ENCODE measurements at places on chromosomes 12 and 14.

GRCh38 chr12:84161296-84161695 lies 751.3 kb downstream of the SLC6A15 start:
- no peaks in the 10 kb centered on the region for H3K36me3 ChIP-seq
- H3K27me3 ChIP-seq: no peaks in the 10 kb centered on the region
- no peak for DNase-seq
- no peak overlapping the region for H3K27ac ChIP-seq
- H3K4me1 ChIP-seq: no peaks in the 10 kb centered on the region
- H3K4me3 ChIP-seq: no peak overlapping the region

DNA sequence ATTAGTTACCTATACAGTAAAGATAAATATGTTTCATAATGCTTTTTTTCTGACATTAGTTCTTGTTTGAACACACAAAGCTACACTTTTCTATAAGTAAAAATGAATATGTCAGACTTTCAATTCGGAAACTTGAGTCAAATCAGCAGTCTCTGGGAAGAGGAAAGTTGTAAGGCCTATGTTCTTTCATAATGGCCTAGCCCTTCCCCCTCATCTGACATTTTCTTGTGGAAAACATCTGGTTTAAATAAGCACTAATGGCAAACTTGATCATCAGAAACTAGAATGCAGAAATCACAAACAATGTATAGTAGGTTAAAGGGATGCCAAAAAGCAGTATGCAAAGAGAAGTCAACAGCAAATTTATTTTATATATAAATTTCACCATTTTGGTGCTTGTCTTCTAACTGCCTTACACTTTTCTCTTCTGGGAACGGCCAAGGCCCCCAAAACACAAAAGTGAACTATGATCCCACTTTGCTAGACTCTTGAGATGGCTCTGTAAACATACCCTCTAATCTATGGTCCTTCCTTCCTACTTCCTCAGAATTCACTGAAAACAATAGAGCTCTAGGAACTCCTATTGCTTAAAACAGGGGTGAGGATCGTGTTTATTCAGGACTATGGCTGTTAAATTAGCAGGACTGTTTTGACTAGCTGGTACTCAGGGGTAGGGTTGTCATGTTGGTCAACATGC lies 444.1 kb downstream of the RAD51B start:
- no peak overlapping the region for H3K27ac ChIP-seq
- DNase-seq: no peak
- H3K36me3 ChIP-seq: no peaks in the 10 kb centered on the region
- H3K4me1 ChIP-seq: peaks cover 64% of the 10 kb centered on the region

DNA sequence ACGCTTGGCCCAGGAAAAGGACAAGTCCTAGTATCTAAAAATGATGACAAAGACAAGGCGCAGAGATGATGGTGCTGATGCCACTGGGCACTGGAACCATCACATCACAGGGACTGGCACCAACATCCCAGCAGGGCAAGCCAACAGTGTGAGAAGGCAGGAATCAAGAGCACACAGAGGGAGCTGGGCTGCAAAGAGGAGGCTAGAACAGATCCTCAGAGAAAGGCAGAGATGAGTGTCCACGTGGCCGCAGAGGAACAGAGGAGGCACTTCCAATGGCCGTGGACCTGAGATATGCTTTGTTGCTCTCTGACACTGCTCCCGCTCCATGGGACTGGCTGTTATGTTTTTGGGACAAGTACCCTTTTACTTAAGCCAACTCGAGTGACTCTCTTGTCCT lies 17.9 kb downstream of the FOXN3 start:
- no peaks in the 10 kb centered on the region for H3K27me3 ChIP-seq
- H3K27ac ChIP-seq: no peak overlapping the region
- no peak overlapping the region for H3K4me3 ChIP-seq
- peaks cover 58% of the 10 kb centered on the region for H3K36me3 ChIP-seq

- H3K4me3 ChIP-seq: no peak overlapping the region
- peaks cover 29% of the 10 kb centered on the region for H3K4me1 ChIP-seq
- H3K27ac ChIP-seq: no peak overlapping the region
- no peak for DNase-seq
- peaks cover 98% of the 10 kb centered on the region for H3K36me3 ChIP-seq
These were observed 17.6 kb upstream of the CDH24 start for GRCh38 chr14:23074906-23075305.

GRCh38 chr12:120218680-120219606 lies 18.0 kb upstream of the RPLP0 start:
- no peaks in the 10 kb centered on the region for H3K27me3 ChIP-seq
- H3K27ac ChIP-seq: peak overlapping the region; percentile 52
- peaks cover 70% of the 10 kb centered on the region for H3K36me3 ChIP-seq
- H3K4me3 ChIP-seq: no peak overlapping the region

DNA sequence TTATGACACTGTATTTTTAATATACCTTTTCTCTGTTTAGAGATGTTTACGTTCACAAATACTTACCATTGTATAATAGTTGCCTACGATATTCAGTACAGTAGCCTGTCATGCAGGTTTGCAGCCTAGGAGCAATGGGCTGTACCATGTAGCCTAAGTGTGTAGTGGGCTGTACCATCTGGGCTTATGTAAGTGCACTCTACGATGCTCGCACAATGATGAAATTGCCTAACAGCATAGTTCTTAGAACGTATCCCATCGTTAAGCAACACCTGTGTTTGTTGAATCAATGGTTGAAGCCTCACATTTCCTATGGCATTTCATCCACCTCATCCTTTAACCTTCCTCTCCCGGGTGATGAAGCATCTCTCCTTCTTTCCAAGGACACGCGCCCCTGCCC lies 12.5 kb upstream of the EML1 start:
- H3K27ac ChIP-seq: no peak overlapping the region
- H3K4me1 ChIP-seq: no peaks in the 10 kb centered on the region
- no peaks in the 10 kb centered on the region for H3K36me3 ChIP-seq
- no peak overlapping the region for H3K4me3 ChIP-seq
- DNase-seq: no peak

GRCh38 chr12:26833743-26834490 lies 923 bp upstream of the ITPR2 start:
- peak; percentile 60 for DNase-seq
- H3K4me3 ChIP-seq: peak overlapping the region; percentile 85
- H3K4me1 ChIP-seq: peaks cover 34% of the 10 kb centered on the region
- peaks cover 13% of the 10 kb centered on the region for H3K36me3 ChIP-seq
- H3K27me3 ChIP-seq: no peaks in the 10 kb centered on the region
- peak overlapping the region; percentile 83 for H3K27ac ChIP-seq

GRCh38 chr12:53223389-53224060 lies 8.5 kb downstream of the RARG start:
- no peaks in the 10 kb centered on the region for H3K27me3 ChIP-seq
- peaks cover 73% of the 10 kb centered on the region for H3K4me1 ChIP-seq
- DNase-seq: peak; percentile 57
- peak overlapping the region; percentile 84 for H3K27ac ChIP-seq

DNA sequence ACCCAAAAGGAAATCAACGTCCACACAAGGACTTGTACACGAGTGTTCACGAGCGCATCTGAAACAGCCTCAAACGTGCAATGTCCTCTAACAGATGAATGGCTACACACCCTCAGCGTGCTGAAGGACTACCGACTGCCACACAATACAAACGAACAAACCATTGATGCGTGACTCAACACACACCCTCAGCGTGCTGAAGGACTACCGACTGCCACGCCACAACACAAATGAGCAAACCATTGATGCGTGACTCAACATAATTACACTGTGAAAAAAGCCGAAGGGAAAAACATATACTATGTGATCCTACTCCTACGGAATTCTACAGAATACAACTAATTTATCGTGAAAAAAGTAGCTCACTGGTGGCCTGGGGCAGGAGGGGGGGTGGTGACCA lies 25.1 kb upstream of the BTBD6 start:
- no peak overlapping the region for H3K4me3 ChIP-seq
- H3K36me3 ChIP-seq: peaks cover 83% of the 10 kb centered on the region
- H3K4me1 ChIP-seq: no peaks in the 10 kb centered on the region
- DNase-seq: no peak

DNA sequence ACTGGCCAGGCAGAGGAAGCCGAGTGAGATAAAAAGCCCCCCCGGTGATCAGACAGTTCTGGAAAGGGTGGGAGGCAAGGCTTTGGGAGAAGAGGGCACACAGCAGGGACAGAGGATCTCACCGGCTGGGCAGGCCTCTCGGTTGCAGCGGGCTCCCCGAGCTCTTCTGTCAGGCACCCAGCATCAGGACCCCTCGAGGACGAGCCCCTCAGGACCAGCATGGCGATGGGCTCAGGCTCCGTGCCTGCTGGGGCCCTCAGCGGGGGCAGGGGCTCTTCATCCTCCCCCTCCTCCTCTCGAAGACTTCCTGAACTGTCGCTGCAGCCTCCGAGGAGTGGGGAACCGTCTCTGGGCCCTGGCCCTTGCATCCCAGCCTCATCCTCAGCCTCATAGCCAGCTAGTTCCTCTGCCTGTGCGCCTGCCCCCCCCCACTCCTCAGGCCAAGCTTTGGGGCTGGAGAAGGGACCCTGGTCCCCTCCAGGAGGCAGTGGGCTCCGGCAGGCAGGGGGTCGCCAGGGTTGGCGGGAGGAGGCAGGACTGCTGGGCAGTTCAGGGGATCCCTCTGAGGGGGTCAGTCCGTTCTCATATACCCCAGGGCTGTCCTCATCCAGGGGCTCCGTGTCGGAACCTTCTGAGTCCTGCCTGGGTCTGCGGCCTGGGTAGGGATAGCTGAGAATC lies 3.4 kb upstream of the AP1G2 start:
- H3K4me1 ChIP-seq: peaks cover 24% of the 10 kb centered on the region
- no peak overlapping the region for H3K27ac ChIP-seq
- peaks cover 24% of the 10 kb centered on the region for H3K27me3 ChIP-seq
- peaks cover 17% of the 10 kb centered on the region for H3K36me3 ChIP-seq
- DNase-seq: peak; percentile 25

DNA sequence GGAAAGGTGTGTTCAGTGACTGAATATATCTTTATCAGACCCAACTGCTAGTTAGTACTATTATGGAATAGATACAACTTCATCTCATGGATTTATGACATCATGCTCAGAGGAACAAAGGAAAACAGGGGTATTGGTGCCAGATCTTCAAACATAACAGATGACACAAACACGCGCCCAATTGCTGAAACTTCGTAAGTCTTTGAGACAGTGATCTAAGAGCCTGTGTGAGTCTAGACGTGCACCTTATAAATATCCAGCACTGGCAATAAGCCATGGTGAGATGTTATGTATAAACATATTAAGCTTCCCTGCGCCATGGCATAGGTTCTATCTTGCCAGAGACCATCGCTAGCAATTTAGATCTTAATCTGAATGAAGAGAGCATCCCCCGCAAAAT lies 42.2 kb upstream of the NR2C1 start:
- no peak overlapping the region for H3K27ac ChIP-seq
- no peak overlapping the region for H3K4me3 ChIP-seq
- DNase-seq: no peak
- no peaks in the 10 kb centered on the region for H3K27me3 ChIP-seq

- H3K4me3 ChIP-seq: no peak overlapping the region
- no peaks in the 10 kb centered on the region for H3K4me1 ChIP-seq
- no peak overlapping the region for H3K27ac ChIP-seq
- no peak for DNase-seq
- peaks cover 12% of the 10 kb centered on the region for H3K27me3 ChIP-seq
- H3K36me3 ChIP-seq: no peaks in the 10 kb centered on the region
These were observed 162.0 kb upstream of the TMCC3 start for GRCh38 chr12:94812345-94812744.

- no peaks in the 10 kb centered on the region for H3K27me3 ChIP-seq
- no peak for DNase-seq
- H3K4me1 ChIP-seq: peaks cover 81% of the 10 kb centered on the region
- no peaks in the 10 kb centered on the region for H3K36me3 ChIP-seq
- peak overlapping the region; percentile 52 for H3K4me3 ChIP-seq
These were observed 32.8 kb downstream of the FMNL3 start for GRCh38 chr12:49674318-49674981.

- peak overlapping the region; percentile 31 for H3K27ac ChIP-seq
- H3K4me3 ChIP-seq: no peak overlapping the region
- H3K4me1 ChIP-seq: peaks cover 15% of the 10 kb centered on the region
- H3K27me3 ChIP-seq: no peaks in the 10 kb centered on the region
- H3K36me3 ChIP-seq: peaks cover 52% of the 10 kb centered on the region
These were observed 10.9 kb upstream of the GPR162 start for GRCh38 chr12:6810758-6811157.

- no peak for DNase-seq
- H3K27me3 ChIP-seq: peaks cover 11% of the 10 kb centered on the region
- H3K27ac ChIP-seq: no peak overlapping the region
These were observed 23.1 kb upstream of the KCNK10 start for GRCh38 chr14:88346048-88346639.

GRCh38 chr12:47744005-47744651 lies 14.6 kb downstream of the RAPGEF3 start:
- peak; percentile 69 for DNase-seq
- no peaks in the 10 kb centered on the region for H3K27me3 ChIP-seq

DNA sequence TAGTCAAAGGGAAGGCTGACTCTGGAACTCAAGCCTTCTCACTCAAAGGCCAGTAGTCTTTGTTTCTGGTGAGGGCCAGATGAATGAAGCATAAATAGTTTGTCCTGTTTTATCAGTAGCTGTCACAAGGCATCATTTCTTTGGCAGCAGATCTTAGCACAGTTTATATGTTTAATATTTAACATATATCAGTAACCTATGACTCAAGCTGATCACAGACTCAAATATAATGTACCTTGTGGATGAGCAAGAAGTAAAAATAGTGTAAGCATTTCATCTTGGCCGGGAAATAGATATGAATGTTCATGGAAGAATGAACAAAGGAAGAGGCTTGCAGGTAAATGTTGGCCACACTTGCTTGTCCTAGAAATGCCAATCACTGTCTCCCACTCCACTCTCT lies 158.3 kb upstream of the BMP4 start:
- DNase-seq: no peak
- H3K27ac ChIP-seq: no peak overlapping the region
- H3K36me3 ChIP-seq: no peaks in the 10 kb centered on the region
- H3K4me3 ChIP-seq: no peak overlapping the region
- no peaks in the 10 kb centered on the region for H3K4me1 ChIP-seq

DNA sequence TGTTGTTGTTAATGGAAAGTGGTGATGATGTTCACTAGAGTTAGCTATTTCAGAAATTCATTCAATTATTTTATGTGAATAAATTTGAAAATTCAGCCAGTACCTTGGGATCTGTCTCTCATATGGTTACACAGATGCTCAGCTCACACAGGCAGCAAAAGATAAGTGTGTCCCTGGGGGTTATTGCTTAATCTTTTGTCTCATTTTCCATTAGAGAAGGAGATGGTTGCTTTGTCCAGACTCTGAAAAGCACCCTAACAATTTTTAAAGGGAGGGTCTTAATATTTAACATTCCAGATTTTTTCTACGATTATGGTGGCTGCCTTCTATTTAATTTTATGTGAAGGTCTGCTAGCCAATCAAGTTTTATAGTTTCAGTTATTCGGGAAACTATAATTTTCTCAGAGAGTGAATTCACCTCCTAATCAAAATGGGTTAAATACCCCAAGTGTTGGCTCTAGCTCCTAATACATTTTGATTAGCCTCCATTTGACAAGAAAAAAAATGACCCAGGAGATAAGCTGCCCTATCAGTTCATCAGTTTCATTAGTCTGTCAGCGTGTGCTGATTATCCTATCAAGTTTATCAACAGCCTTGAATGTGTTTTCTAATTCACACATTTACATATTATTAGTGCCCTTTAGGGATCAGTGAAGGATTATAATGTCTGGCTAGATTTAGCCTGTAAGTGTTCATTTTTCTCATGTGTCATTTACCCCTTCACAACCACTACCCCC lies 282.1 kb downstream of the TMTC2 start:
- no peak overlapping the region for H3K4me3 ChIP-seq
- no peaks in the 10 kb centered on the region for H3K4me1 ChIP-seq
- no peak overlapping the region for H3K27ac ChIP-seq
- H3K27me3 ChIP-seq: no peaks in the 10 kb centered on the region
